ENCODE measurements at places on chromosomes 12 and 14.
A peak's percentile ranks its signal among the peaks of the same experiment; 100 is the strongest.

GRCh38 chr12:48958049-48958388 lies 732 bp upstream of the ARF3 start:
- DNase-seq, result no peak

DNA sequence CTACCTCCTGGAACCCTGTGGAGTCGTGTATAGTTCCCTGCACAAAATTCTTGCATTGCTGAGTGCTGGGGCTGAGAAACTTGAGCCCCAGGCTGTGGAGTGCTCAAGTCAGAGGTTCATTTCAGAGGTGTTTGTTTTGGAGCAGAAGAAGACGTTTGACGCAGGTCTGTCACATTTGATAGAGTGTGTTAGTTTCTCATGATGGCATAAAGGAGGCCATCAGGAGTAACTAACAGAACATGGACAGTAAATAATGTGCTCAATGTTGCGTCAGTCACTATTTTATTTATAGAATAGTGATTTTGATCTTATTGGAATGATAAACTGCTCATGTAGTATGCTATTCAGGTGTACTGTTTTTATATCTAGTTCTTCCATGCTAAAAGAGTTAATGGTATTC lies 44.2 kb downstream of the OTOGL start:
- no peak for DNase-seq

DNA sequence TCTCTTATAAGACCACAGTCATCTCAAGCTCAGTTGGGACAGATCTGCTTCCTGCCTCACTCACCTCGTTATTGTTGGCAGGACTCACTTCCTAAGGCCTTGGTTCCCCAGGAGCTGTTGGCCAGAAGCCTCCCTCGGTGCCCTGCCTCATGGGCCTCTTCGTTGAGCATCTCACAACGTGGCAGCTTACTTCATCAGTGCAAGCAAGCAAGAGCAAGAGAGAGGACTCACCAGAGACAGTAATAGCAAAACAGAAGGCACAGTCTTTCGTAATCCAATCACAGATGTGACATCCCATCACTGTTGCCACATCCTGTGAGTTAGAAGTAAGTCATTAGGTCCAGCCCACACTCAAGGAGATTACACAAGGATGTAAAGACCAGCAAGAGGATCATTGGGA lies 5.1 kb upstream of the NUMB start:
- peak; percentile 29 for DNase-seq

DNA sequence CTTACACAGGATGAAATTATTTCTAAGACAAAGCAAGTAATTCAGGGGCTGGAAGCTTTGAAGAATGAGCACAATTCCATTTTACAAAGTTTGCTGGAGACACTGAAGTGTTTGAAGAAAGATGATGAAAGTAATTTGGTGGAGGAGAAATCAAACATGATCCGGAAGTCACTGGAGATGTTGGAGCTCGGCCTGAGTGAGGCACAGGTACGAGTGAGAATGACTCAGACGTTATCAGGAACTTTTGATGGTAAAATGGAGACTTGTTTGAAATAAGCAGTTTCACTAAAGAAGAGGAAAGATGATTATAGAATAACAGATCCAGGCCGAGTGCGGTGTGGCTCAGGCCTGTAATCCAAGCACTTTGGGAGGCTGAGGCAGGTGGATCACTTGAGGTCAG lies 25.6 kb downstream of the KLC1 start:
- no peak for DNase-seq

DNA sequence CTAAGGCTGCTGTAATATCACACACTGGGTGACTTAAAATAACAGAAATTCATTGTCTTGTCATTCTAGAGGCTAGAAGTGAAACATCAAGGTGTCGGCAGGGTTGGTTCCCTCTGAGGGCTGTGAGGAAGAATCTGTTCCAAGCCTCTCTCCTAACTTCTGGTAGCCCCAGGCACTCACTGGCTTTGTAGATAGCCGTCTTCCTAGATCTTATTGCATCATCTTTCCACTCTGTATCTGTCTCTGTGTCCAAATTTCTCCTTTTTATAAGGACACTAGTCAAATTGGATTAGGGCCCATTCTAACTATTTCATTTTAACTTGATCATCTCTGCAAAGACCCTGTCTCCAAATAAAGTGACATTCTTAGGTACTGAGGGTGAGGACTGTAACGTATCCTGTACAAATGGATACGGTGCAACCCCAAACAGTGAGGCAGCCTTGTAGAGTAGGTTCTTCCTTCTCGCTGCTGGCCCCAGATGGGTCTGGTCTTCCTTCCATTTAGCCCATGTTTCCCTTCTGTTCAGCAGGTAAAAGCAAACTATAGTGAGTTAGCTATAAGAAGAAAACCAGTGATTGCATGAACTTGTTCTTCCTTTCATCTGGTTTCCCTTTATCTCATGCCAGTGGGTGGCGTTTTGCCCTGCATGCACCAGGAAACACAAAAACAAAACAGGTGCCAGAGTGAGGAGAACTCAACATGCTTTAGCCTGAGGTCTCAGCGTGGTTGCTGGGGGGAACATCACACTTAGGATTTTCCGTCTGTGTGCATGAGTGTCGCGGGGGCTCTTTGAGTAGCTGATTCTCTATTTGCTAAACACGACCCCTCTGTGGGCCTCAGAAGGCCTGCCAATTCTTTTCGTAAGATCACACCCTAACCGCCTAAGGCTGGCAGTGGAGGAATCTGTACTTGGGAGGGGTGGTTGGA lies 19.5 kb downstream of the TTC9 start:
- no peak for DNase-seq

- DNase-seq, result no peak
These were observed 192.8 kb upstream of the AMIGO2 start for GRCh38 chr12:47272412-47273190.

- no peak for DNase-seq
These were observed 1.3 kb upstream of the ATP2A2 start for GRCh38 chr12:110279566-110280375.

DNA sequence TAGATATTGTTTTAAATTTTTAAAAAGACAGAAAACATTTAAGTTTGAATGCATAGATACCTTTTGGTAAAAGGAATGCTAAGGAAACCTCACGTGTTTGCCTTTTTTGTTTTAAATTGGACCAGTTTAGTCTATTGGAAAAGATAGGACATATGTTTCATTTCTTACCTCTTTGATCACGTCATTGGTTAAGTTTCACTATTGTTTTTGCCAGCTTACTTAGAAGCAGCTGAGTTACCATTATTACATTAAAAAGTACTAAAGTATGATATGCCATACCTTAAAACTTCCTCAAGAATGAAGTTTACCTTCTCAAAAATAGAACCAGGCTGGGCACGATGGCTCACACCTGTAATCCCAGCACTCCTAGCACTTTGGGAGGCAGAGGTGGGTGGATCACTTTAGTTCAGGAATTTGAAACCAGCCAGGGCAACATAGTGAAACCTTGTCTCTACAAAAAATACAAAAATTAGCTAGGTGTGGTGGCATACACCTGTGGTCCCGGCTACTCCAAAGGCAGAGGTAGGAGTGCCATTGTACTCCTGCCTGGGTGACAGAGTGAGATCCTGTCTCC lies 54.4 kb downstream of the SRGAP1 start:
- no peak for DNase-seq

DNA sequence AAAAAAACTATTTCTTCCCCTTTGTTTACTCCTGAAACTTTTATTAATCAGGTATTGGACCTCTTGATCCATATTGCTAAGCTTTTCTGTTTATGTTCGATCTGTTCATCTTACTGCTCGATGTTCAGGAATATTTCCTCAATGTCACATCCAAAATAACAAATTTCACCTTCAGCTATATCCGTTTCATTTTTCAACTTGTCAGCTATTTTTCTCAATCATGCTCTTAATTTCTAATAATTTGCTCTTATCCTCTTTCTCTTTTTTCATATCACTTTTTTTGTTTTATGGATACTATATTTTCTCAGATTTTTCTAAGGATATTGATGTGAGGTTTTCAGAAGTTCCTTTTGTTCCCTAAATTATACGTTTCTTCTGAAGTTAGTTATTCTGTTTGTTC lies 29.8 kb downstream of the SLC38A4 start:
- no peak for DNase-seq

GRCh38 chr12:42255221-42255865 lies 17.3 kb upstream of the YAF2 start:
- DNase-seq, result no peak

- no peak for DNase-seq
These were observed 16.5 kb downstream of the SELPLG start for GRCh38 chr12:108616941-108617858.

GRCh38 chr12:113676547-113676946 lies 204.9 kb upstream of the LHX5 start:
- DNase-seq, result no peak

- DNase-seq, result no peak
These were observed 129.7 kb upstream of the CCND2 start for GRCh38 chr12:4143896-4144295.

- DNase-seq, result no peak
These were observed 3.3 kb downstream of the SEC23A start for GRCh38 chr14:39099748-39100147.

GRCh38 chr14:54446161-54446693 lies 5.1 kb upstream of the CNIH1 start:
- peak; percentile 67 for DNase-seq

- no peak for DNase-seq
These were observed 31.6 kb downstream of the TBC1D15 start for GRCh38 chr12:71871116-71871515.

GRCh38 chr12:47835006-47835830 lies 15.5 kb upstream of the HDAC7 start:
- DNase-seq, result no peak

Measured in ovary (tissue), 10 donors.